ENCODE measurements at places on chromosomes 6 and 20. TPM values are rescaled to one million over a fixed set of nuclear protein-coding genes. Genes with fewer than 3 reads are reported as not detected.

Gene LAMA4
- 189 TPM for total RNA-seq

DNA sequence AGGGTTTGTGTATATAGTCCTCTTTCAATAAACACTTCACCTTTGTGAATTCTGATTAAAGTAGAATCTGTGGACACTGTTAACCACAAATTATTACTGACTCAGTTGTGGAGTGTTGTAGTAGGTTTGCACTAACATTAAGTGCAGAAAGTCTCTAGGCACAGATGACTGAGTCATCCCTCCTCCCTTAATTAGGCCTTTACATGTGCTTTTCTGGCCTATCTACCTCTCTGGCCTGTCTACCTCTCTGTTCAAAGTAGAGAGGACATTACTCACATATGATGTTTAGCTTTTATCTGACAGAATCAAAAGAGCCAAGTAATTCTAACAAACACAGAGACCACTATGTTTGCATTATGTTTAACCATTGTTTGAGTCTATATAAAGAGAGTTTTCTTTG is 783.0 kb downstream of the TENT5A start:
- DNase-seq = no peak

DNA sequence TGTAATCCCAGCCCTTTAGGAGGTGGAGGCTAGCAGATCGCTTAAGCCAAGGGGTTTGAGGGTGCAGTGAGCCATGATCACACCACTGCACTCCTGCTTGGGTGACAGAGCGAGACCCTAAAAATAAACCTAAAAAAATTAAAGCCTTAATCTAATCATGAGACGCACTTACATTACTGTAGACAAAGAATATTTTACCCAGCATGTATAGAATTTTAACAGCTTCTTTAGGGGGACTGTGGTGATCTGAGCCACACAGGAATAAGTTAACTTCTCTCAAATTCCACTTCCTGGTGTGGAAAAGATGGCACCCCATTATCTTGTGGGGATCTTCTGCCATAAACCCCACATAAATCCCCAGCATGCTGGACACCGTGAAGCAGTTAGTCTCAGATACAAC is 2.3 kb upstream of the OOEP start:
- DNase-seq = no peak

DNA sequence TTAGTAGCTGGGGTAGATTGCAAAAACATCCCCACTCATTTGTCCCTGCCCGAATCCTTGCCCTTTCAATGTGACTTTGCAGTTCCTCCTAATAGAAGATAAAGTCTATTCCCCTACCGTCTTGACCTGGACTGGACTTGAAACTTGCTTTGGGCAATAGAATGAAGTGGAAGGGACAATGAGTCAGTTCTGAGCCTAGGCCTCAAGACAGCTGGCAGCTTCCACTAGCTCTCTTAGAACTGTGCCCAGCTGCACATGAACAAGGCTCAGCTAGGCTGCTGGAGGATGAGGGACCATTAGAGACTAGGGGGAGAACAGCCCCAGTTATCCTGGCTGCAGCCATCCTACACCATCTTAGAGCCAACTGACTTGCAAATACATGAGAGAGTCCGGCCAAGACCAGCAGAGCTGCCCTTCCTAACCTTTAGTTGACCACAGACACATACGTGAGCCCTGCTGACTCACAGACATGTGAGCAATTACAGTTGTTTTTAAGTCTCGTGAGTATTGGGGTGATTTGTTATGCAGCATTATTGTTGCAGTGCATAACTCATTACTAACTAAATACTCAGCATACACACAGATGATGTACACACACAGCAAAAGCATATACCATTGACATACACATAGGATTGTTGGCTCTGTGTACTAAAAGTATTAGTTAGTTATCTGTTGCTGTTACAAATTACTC is 105.5 kb downstream of the DHX35 start:
- DNase-seq = no peak

DNA sequence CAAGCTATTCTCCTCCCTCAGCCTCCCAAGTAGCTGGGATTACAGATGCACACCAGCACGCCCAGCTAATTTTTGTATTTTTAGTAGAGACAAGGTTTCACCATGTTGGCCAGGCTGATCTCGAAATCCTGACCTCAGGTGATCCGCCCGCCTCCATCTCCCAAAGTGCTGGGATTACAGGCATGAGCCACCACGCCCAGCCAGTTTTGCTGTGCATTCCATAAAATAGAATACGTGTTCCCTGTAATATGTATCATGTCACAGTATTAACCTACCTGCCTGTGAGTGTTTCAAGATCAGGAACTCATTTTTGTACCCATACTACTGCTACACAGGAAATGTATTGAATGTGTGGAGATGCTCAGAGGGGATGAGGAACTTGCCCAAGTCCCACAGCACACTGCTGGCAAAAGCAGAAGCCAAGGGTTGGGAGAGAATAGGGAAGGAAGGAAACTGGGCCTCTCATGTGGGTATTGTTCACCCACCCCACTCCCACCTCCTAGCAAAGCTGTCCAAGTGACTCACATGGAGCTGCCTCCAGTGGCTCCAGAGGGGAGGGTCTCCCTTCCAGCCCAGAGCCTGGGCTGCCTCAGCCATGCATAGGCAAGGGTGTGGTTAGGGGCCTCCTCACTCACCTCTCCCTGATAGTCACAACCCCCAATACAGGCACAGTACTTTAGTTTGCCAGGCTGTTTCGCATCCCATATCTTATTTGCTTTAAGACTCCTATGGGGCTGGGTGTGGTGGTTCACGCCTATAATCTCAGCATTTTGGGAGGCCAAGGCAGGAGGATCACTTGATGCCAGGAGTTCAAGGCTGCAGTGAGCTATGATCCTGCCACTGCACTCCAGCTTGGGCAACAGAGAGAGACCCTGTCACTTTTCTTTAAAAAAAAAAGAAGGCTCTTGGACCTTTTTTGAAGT is 9.4 kb downstream of the HM13 start:
- DNase-seq = no peak
